Activated CD4-positive, alpha-beta T cell treated with anti-CD3 and anti-CD28 coated beads, Interleukin-2, amount 50 U/mL, for 16 hours (primary cell): ENCODE measurements at places on chromosomes 1 and 21.

GRCh38 chr1:161242313-161242712 is 4.3 kb upstream of the NR1I3 start:
- DNase-seq, result no peak

DNA sequence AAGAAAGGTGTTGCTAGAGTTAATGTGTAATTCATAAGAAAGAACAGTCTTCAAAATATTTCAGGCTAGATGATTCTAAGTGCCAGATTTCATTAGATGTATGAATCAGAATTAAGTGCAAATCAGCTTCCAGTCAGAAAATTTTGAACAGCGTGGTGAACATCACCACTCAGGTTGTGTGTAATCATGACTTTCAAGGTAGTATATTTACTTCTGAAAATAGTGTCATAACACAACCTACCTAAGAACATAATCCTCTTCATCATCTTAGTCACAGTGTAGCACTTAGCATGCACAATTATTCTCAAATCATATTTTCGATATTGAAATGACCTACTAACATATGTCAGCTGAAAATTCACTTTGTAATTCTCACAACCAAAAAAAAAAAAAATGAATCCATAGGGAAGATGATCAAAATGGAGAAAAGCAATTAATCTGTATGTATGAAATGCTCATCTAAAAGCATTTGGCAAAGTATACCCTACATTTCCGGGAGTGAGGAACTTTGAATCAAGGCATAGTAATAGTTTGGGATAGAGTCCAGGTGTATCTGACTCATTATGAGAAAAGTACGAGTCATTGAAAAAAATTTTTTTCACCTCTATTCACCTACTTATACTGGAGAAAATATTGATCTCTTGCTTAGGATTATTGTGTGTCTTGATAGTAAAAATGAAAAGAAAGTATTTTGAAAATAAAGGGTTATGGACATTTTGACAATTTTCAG is 221.8 kb upstream of the CHRM3 start:
- no peak for DNase-seq

DNA sequence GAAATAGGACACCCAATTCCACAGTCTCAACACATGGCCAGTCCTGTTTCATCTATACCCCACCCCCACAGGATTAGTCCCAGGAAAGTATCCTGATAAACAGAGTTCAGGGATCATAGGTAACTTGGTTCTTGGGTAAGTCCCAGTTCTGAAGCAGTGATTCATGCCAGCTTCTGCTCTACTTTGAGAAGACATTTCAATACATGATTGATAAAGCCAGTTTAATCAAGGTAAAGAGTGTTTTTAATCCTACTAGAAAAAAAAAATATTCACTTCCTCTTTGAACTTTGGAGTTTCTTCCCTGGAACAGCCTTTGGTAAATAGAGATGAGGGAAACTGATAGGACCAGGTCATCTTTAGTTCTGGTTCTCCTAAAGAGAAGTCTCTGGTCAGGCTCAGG is 142.4 kb downstream of the TLR5 start:
- no peak for DNase-seq

- no peak for DNase-seq
Measured at GRCh38 chr1:185144233-185144632, 12.5 kb downstream of the TRMT1L start.

- no peak for DNase-seq
Measured at GRCh38 chr1:12422488-12422887, 192.7 kb downstream of the VPS13D start.

GRCh38 chr1:238196516-238196915 is 305.8 kb upstream of the ZP4 start:
- no peak for DNase-seq

DNA sequence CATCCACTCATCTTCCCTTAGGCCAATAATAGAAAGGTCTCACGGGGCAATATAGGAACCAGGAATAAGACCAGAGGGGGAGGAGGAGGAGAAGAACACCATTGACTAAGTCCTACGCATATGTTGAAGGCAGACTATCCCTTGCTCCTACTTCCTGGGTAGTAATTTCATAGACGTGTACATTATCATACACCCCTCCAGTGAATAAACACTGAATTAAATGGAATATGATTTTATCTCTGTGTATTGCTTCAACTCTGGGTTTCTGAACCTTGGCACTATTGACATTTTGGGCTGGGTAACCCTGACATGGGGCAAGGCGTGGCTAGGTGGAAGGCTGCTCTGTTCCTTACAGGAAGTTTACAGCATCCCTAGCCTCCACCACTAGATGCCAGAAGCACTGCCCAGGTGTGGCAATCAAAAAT is 17.3 kb upstream of the FHAD1 start:
- DNase-seq, result no peak

GRCh38 chr1:33097762-33098161 is 16.8 kb downstream of the AZIN2 start:
- no peak for DNase-seq

DNA sequence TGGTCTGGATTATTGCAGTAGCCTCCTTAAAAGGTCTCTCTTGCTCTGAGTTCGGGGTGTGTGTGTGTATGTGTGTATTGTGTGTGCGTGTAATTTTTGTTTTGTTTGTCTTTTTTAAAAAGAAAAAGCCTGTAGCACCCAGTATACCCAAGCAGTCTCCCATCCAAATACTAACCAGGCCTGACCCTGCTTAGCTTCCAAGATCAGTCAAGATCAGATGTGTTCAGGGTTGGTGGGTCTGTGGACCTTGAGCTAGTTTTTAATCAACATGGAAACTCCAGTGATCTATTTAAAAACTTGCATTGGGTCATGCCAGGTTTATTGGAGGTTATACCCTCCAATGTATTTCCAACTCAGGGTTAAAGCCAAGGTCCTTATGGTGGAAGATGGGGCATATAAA is 40.3 kb downstream of the FNBP1L start:
- DNase-seq, result no peak

DNA sequence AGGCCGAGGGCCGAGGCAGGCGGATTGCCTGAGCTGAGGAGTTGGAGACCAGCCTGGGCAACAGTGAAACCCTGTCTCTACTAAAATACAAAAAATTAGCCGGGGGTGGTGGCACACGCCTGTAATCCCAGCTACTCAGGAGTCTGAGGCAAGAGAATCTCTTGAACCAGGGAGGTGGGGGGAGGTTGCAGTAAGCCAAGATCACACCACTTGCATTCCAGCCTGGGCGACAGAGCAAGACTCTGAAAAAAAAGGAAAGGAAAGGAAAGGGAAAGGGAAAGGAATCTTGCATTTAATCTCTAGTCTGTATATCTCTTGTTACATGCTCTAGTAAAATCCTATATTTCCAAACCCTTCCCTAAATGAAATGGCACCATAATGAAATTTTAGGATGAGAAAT is 328.3 kb upstream of the ADGRL2 start:
- no peak for DNase-seq

DNA sequence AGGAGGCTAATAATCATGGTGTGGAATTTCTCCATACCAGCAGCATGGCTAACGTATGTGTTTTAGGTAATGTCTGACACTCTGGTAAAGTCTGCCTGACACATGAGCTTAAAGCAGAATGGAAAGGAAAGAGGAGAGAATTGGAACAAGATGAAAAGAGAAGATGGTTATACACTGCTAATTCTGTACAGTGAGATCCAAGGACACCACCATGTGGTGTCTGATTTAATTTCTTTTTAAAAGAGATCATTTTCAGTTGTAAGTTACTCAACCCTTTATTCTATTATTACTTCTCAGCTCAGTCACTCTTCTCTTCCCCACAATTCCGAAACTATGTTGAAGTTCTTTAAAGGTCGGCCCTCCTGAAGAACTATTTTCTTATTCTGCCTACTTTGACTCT is 15.6 kb downstream of the PRKAB2 start:
- DNase-seq, result no peak

DNA sequence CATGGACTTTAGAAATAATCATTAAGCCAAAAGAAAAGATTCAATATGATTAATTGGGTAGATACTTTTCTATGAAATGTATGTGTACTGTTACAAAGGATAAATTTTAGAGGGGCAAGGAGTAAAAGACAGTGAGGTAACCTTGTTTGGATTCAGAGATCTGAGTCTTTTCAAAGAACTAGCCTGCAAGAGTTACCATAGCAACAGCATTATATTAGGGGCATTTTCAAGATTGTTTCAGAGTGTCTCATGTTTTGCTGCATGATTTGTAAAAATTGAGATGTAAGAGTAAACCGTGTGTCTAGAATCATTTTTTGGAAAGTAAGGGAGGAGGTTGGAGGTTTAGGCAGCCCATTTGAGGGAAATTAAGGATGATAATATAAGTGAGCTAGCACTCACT is 70.6 kb upstream of the KIAA1614 start:
- no peak for DNase-seq

DNA sequence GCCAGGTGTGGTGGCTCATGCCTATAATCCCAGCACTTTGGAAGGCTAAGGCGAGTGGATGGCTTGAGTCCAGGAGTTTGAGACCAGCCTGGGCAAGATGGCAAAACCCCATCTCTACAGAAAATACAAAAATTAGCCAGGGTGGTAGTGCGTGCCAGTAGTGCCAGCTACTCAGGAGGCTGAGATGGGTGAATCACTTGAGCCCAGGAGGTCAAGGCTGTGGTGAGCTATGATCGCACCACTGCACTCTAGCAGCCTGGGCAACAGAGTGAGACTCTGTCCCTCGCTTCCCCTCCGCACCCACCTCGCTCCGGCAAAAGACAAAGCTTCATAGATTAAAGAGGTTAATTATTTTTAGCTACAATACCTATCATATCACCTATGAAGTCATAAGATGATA is 100.0 kb downstream of the HHAT start:
- DNase-seq, result no peak

DNA sequence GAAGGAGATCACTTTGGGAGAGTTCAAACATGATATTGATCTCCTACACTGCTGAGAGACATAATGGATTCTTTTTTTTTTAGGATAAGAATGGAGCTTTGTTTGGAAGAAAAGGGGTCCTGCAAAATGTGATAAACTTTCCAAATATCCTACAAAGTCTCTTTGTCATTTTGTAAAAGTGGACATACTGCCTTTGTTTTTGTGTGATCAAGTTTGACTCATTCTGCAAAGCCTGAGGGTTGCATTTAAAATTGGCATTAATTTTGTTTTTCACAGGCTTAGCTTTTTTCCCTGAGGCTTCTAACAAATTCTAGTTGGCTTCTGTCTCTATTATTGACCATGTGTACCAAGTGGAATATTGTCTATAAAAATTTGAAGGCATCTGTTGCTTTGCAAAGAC is 113.2 kb downstream of the AK5 start:
- DNase-seq, result no peak

DNA sequence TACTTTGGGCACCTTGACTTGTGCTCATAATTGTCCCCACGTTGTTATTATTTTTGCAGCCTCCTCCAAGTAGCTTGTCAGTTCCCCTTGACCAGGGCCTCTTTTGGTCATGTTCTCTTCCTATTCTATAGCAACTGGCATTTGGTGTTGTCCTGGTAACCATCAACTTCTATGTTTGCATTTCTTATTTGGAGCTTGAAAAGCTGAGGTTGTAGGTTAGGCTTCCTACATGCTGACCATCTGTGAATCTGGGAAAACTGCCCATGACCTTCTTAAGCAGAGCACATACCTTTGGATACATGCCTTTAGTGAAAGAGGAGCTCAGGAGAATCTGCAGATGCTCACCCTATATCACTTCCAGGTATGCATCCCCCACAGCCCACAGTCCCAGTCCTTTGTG is 160.8 kb downstream of the HHAT start:
- no peak for DNase-seq
